ENCODE measurements at places on chromosomes 7 and 10.

DNA sequence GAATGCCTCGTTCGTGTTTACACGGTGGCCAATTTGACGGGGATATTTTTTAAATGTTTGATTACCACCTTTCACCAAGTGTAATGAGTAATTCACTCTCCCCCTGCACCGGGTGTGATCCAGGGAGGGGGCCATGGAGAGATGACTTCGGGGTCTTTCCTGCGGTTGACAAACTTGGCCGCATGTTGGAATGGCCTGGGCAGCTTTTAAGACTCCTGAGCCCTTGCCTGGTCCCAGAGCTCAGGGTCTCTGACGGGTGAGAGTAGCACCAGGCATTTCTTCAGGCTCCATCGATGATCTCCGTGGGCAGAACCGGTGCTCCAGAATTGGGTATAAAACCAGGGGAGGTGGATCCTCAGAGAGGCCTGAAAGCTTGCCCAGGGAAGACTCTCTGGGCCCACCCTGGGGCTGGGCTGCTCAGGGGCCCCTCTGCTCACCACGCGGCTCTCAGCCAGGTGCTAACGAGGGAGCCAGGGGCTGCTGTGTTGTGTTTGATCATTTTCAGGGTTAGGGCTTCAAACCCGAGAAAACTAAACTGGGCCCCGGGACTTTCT, 882 bp downstream of the ZNF282 start:
- peak; percentile 18 for DNase-seq

DNA sequence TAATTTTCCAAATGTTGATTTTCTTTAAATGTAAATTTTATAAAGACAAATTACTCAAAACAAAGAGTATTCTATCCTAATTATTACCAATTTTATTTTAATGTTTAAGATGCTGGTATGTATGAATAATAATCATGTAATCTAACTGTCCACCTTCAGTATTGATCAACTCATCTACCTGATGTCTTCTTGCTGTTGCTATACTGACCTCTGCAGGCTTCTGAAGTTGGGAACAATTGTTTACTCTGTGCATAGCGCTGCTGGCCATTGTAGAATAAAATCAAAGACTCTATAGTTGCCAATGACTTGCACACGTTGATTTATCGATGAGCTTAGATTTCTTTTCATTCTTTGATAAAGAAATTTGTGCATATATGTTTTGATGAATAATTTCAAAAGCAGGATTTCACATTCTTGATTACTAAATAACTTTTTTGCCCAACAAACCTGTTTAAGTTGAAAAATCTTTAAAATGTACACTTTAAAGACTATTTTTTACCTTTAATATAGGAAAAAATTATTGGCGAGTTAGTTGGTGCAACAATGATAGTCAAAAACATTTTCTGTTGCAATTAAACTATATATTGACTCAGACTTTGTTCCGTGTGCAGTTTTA, 282.3 kb downstream of the TFEC start:
- no peak for DNase-seq

GRCh38 chr10:110858297-110858934, 13.3 kb upstream of the PDCD4 start:
- no peak for DNase-seq

GRCh38 chr10:60870416-60870728, 73.6 kb downstream of the RHOBTB1 start:
- DNase-seq, result no peak

GRCh38 chr10:14587540-14588083, 187.1 kb downstream of the FAM107B start:
- peak; percentile 37 for DNase-seq

DNA sequence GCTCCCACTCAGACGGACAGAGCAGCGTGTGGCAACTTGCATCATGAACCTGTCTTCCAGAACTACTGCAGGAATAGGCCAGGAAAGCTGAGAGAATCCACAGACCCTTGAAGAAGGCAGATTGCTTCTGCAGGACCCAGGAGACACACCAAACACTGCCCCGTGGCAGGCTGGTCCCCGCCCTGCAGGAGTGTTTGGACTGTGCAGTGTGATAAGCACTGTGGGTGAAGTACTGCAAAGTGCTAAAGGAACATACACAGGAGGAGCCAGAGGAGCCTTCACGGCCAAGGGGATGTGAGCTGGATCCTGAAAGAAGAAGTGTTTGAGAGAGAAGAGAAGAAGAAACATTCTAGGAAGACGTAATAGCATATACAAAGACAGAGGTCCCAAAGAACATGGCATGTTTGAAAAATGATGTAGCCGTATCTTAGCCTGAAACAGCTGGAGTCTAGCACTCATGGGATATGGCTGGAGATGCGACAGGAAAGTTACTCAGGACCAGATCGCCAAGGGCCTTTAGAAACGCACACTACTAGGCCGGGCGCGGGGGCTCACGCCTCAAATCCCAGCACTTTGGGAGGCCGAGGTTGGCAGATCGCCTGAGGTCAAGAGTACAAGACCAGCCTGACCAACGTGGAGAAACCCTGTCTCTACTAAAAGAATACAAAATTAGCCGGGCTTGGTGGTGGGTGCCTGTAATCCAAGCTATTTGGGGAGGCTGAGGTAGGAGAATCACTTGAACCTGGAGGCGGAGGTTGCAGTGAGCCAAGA, 96.9 kb upstream of the RHEB start:
- DNase-seq, result no peak

DNA sequence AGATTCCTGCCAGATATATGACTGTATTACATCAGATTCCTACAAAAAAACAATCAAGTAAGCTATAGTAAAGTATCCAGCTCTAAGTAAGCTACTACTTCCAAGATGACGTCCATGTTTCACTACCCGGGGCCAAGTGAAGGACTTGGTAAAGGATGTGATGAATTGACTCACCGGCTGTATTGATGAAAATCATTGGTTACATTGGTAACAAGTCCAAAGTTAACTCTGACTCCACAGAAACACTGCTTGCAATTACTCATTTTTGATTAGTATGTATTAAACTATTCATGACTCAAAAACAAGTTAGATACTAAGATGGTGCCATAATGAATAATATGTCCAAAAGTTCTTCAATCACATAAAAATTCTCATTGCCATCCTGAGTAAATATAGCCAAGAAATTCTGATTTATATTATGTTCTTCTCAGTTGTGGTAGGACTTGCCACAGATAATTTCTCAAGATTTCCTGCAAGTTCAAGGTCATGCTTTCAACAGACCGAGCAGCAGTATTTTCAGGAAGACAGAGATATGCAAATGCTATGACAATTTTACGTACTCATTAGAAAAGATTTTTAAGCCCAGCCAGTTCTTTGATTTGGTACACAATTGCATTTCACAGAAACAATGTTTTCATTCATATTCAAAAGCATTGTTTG, 12.6 kb upstream of the DNAJC1 start:
- no peak for DNase-seq

DNA sequence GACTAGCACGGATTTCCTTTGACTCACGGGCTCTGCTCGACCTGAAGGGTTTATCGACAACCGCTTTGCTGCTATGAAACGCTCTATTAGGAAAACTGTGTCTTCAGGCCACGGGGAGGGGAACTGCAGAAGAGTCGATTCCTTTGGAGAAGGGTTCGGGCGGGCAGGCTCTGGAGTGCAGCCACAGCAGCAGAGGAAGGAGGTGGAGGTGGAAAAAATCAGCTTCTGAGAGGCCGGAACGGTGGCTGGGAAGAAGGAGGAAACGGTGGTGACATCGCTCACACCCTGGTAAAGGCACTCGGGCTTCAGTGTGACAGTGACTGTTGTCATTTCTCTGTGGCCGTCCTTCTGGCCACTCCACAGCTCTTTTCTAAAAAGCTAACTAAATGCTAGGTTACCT, 64.6 kb upstream of the MGMT start:
- no peak for DNase-seq

DNA sequence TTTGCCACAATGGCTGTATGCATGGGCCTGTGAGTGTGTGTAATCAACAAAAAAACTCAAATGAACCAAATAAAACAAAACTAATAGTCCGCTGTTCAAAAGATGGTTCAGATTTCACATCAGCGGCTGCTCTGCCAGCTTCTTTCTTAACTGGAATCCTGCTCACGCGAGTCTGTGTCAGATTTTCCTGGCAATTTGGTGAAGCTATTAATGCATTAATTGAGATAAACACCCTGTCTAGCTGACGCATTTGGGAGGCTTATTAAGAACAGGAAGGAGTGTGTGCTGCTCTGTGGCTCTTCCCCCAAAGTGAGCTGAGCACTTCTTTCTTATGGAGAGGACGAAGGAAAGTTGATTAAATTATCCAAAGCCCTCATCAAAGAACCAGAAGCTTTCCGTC, 336.6 kb upstream of the MKI67 start:
- no peak for DNase-seq

GRCh38 chr10:100748231-100749058, 3.1 kb downstream of the PAX2 start:
- no peak for DNase-seq

DNA sequence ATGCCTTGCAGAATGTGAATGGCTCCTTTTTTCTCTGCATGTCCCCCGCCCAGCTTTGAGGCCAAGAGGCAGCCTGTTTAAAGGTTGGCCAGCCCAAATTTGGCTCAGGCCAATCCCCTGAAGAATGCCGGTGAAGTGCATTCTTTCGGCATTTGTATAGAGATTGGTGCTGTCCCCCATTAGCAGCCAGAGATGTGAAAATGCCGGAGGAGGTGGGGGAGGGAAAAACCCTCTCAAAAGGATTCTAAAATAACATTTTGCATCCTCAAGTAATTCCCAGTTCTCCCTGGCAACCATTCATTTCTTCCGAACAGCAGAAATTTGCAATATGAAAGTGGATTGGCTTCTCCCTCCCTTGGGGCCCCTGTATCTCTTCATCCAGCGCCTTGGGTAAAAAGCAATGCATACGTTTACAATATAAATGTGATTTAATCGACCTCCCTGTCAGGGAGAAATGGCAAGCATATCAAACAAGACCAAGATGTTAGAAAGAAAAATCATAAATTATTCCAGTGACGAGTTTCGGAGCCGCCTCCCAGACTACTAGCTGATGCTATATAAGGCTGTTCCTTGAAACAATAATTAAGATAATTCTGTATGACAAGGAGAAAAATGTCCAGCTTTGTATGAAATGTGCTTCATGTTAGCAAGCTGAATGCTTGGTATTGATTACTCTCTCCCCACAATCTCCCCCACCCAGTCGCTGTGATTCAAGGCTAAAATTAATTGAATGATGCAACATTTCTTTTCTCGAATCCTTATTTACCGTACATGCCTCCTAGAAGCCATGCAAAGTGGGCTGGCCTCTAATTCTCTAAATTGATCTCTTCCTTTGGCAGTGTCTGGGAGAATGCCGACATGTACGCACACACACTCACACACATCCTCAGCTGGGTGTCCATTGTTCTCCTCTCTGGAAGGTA, 323.7 kb downstream of the RPS24 start:
- DNase-seq, result no peak

DNA sequence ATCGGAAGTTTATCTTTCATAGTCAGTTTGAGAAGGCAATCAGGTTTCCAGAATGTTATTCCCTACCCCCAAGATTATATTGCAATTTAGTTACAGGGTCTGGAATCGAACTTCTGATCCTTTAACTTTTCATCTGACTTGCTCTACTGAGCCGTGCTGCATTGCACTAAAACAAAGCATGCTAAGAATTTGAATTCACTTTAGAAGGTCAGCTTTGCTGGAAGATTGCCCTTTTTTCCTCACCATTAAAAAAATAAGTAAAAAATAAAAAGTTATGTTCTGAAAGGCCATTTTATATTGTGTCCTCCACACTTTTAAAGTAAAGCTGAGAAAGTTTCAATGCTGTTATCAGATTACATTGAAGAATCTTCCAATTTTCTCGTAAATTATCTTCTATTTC, 388.8 kb upstream of the PHF14 start:
- DNase-seq, result no peak

DNA sequence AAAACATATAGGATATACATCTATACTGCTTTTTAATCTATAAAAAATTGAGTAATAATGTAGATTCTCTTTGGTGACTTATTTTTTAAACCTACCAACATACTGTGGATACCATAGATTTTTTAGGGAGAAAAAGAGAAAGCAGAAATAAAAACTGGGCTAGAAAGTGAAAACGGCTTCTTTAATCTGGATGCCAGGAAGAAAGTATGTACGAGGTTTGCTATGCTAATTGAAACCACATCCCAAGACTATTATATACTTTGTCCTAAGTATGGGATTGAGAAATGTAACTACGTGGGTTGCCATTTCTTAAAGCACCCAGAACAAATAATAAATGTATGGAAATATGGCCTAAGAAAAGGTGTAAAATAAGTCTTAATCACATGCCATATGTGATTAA, 129.0 kb upstream of the NFE2L3 start:
- no peak for DNase-seq

- no peak for DNase-seq
Measured at GRCh38 chr10:32953277-32953927, 4.6 kb downstream of the ITGB1 start.

GRCh38 chr10:123972481-123973401, 81.1 kb upstream of the CPXM2 start:
- DNase-seq, result no peak

- DNase-seq, result no peak
Measured at GRCh38 chr10:116670706-116671105, 50.0 kb downstream of the PNLIPRP2 start.

DNA sequence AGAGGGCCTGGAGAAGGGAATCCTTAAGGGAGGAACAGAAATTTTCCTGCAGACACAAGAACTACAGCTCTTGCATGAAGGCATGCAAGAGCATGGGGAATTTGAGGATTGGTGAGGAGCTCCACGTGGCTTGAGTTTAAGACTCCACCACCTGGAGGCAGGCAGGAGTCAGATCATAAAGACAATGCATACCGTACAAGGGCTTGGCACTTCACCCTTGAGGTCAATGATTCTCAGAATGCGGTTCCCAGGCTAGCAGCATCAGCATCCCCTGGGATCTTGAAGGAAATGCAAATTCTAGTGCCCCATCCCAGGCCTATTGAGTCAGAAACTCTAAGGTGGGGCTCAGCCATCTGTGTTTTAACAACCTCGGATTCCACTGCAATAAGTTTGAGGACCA, 143.8 kb downstream of the C7orf25 start:
- DNase-seq, result no peak

GRCh38 chr10:77507291-77507880, 130.2 kb downstream of the KCNMA1 start:
- DNase-seq, result no peak

- DNase-seq, result no peak
Measured at GRCh38 chr10:23253780-23254179, 61.7 kb downstream of the PTF1A start.

GRCh38 chr10:47361293-47361692, 13.1 kb downstream of the RBP3 start:
- no peak for DNase-seq

- no peak for DNase-seq
Measured at GRCh38 chr7:143514995-143515735, 37.5 kb downstream of the TAS2R41 start.
